ENCODE measurements at places on chromosomes 11 and 22. TPM values are rescaled to one million over a fixed set of nuclear protein-coding genes. Genes with fewer than 3 reads are reported as not detected.

GRCh38 chr11:88799771-88800500, 265.8 kb downstream of the GRM5 start:
- H3K36me3 ChIP-seq, result no peaks in the 10 kb centered on the region
- no peaks in the 10 kb centered on the region for H3K4me1 ChIP-seq
- H3K27ac ChIP-seq, result no peak overlapping the region
- H3K27me3 ChIP-seq, result no peaks in the 10 kb centered on the region
- no peak for DNase-seq
- no peak overlapping the region for H3K4me3 ChIP-seq

NEFH gene
- 0.44 TPM for total RNA-seq

CECR2 gene
- total RNA-seq, result 0.13 TPM

- no peak overlapping the region for H3K27ac ChIP-seq
- H3K36me3 ChIP-seq, result no peaks in the 10 kb centered on the region
- no peaks in the 10 kb centered on the region for H3K4me1 ChIP-seq
- no peak overlapping the region for H3K4me3 ChIP-seq
These were observed 192.4 kb upstream of the NTM start for GRCh38 chr11:131178020-131178419.

- H3K27ac ChIP-seq, result peak overlapping the region; percentile 4
- no peaks in the 10 kb centered on the region for H3K36me3 ChIP-seq
- H3K4me1 ChIP-seq, result no peaks in the 10 kb centered on the region
- no peaks in the 10 kb centered on the region for H3K27me3 ChIP-seq
- H3K4me3 ChIP-seq, result no peak overlapping the region
These were observed 217.4 kb downstream of the SBF2 start for GRCh38 chr11:10076458-10077141.
